Activated CD8-positive, alpha-beta T cell treated with anti-CD3 and anti-CD28 coated beads for 36 hours (primary cell): ENCODE measurements at places on chromosomes 5 and 9.

DNA sequence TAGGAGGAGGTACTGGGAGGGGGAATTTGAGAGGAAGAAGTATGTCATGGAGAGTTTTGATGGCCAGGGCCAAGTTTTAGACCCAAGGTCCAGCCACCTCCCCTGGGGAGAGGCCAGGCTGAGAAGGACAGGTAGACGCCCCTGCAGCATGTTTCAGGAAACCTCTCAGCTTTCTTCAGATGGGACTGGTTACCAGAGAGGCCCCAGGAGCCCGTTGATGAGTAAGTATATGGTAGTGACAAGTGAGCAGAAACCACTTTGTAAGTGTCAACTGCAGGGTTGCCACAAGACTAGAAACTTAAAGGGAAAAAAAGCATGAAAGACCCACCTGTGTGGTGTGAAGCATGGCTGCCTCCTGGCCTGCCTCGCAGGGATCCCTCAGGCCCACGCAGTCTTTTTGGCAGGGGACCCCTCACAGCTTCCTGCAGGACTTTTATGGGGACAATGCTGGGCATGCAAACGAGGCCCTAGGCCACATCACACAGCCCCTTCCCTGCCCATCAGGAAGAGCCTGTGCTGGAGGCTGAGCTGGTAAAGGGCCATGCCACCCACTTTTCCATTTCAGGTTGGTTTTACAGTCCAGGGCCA lies 255.9 kb downstream of the FSTL4 start:
- DNase-seq = no peak

DNA sequence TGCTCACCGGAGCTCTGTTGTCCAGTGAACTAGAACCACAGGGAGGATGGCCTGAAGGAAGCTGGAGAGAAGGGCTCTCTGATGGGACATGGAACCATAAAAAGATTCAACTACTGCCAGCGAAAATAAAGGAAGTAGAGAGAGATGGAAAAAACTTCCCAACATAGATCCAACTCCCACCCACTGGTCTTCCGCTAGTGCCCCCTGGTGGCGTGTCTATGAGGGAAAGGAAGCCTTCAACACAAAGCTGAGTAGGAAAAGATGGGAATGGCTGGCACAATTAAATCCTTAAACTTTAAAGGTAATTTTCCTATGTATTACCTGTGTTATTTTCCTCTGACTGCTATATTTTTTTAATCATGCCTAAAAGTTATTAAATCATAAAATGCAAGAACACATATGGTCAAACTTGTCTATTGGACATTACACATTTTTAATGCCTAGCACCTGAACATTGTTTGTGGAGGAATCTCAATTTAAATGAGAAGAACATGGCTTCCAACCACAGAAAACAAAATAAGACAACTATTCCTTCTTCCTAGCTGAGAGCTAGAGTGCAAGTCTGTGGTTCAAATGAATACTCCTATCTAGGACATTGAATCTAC lies 51.5 kb downstream of the CEP120 start:
- peak; percentile 32 for DNase-seq

DNA sequence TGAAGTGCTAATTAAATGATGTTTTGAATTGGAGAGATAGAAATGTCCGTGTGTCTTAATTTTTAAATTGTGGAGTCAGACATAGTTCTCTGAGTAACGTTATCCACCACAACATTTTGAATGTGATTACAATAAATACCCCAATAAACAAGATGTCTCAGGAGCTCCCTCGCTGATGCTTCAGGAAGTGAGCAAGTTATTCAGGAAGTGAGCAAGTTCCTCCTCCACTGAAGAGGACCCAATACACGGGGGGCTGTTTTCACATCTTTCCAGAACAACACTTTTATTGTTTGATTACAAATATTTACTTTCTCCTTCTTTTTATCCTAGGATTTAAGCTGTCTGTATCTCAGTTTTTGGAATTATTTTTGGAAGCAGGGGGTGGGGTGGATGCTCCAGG lies 363.8 kb downstream of the LRRC70 start:
- DNase-seq = no peak

GRCh38 chr9:134374301-134375010 lies 48.2 kb downstream of the RXRA start:
- DNase-seq = no peak

DNA sequence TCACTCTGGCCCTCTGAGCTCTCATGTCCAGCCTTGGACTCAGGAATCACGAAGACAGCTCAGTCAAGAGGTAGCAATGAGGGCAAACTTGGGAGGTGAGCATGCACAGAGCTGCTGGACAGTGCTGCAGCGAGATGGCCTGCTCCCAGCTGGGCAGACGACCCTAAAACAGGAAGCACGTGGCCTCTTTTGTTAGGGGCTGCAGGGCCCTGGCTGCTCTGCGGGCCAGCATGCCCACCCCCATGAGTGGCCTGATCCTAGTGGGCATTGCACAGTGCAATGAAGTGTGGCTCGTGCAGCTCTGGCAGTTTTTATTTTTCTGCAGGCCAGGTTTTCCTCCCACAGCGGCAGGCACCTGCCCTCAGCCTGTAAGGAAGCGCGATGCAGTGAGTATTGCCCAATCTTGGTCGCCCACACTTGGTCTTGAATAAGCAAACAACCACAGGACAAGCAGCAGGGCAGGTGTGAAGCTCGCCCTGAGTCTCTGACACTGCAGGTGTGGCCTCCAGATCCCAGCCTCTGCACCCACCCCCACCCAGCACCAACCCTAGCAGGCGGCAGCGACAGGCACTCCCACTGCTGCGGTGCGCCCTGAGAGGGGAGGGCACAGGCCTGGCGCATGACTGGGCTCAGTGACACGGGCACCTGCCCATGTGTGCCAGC lies 60.8 kb downstream of the SEMA4D start:
- DNase-seq = peak; percentile 79

DNA sequence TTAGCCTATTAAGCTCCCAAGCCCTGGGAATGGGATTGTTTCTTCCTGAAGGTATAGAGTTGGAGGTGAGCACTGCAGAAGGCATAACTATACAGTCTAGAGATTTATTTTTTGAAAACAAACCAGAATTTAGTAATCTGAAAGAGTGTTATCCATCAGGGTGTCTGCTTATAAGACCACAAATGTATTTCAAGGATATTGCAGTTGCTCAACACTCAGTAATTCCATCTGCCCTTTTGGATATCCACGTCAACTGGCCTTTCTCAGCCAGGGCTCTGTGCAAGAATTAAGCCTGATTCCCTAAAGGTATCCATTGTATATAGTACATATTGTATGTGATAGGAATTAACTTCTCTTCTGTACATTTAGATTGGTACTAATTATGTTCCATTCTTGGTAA lies 15.0 kb upstream of the IL31RA start:
- no peak for DNase-seq

DNA sequence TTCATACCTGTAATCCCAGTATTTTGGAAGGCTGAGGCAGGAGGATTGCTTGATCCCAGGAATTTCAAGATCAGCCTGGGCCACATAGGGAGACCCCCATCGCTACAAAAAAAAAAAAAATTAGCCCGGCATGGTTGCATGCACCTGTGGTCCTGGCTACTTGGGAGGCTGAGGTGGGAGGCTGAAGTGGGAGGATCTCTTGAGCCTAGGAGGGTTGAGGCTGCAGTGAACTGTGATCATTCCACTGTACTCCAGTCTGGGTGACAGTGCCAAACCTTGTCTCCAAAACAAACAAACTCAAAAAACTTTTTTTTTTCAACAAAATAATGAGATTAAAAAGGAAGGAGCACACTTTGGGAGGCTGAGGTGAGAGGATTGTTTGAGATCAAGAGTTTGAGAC lies 14.2 kb downstream of the KIAA1958 start:
- no peak for DNase-seq

GRCh38 chr5:109588281-109589035 lies 101.3 kb upstream of the MAN2A1 start:
- DNase-seq = no peak

- DNase-seq = no peak
Observed at GRCh38 chr9:89722712-89723111, 117.9 kb downstream of the GADD45G start.
